ENCODE measurements at places on chromosomes 16 and 17.

GRCh38 chr17:12040478-12040877, 19.8 kb downstream of the MAP2K4 start:
- no peak for DNase-seq

- DNase-seq: no peak
Measured at GRCh38 chr17:73910206-73910605, 266.0 kb upstream of the SDK2 start.

GRCh38 chr17:48110761-48111160, 3.2 kb downstream of the SNX11 start:
- no peak for DNase-seq

DNA sequence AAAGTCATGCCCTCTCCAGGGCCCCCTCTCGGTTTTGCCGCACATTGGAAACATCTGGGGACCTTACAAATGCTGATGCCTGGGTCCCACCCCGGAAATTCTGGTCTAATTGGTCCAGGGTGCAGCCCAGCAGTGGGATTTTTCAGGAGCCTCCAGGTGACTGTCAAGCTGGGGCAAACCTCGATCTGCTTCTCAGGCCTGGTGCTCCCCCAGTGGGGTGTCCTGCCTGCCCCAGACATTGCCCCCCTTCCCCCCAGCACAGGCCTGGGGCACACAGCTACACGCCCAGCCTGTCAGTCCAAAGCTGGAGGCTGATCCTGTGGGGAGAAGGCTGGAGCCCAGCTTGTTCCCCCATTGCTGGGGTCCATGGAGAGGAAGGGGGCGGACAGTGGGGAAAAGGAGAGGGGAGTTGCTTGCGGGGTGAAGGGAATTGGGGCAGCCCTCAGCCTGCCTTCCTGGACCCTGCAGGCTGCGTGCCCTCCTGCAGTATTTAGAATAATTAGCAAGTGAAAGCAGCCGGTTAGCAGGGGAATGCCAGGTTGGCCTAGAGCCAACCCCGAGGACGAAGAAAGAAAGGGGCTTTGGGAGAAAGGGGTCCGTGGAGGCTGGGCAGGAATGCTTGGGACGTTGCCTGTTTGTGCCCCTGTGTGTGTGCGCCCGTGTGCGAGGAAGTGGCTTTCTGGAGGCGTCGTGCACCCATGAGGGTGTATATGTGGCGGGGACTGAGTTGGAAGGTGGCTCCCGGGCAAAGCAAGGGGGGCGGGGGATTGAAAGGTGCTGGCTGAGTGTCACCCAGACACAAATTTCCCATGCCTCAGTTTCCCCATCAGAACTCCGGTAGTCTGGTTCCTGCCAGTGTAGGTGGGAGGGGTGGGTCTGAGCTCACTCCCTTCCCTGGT, 5.9 kb downstream of the FOXJ1 start:
- no peak for DNase-seq

GRCh38 chr17:12421646-12422306, 243.9 kb upstream of the MYOCD start:
- no peak for DNase-seq

DNA sequence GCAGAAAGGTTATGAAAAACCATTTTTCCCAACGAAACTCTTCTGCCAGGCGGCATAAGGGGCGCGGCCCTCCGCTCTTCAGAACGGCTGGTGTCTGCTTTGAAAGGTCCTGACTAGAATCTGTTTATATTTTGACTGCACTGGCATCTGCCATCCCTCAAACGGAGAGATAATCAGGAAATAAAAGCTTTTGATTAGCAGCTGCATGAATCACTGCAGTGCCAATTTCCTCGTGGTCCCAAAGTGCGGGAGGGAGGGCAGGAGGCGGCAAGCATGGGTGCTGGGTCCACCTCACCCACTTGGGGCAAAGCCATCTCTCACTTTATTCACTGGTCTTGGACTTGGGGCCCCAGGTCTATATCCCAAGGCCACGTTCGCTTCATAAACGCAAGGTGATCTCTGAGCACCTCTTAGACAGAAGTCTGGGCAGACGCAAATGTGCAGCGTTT, 49.7 kb downstream of the TBC1D16 start:
- no peak for DNase-seq
